ENCODE measurements at places on chromosomes 6 and 20.
A peak's percentile ranks its signal among the peaks of the same experiment; 100 is the strongest.

- no peak for DNase-seq
These were observed 75.5 kb downstream of the NOL4L start for GRCh38 chr20:32509639-32510066.

- DNase-seq = no peak
These were observed 216.4 kb downstream of the C6orf118 start for GRCh38 chr6:165092881-165093595.

DNA sequence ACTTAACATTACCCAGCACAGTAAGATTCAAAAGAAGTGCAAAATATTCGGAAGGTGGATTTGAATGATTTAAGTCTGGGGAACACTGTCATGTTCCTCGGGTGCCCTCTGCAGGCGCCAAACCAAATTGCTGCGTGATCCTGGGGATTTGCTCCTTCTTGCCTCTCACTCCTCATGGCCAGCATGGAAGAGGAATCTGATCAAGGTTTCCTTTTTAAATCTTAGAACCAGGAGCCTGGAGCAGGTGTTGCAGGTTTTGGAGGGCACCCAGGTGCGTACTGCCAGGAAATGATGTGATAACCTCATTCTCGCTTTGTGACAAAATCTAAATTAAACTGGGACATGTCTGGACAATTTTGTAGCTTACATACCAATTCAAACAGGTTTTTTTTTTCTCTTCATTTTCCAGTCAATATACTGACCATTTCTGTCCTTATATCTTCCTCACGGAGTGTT lies 8.1 kb upstream of the PFDN4 start:
- DNase-seq = peak; percentile 21

- no peak for DNase-seq
These were observed 6.0 kb downstream of the PPIL6 start for GRCh38 chr6:109434456-109434855.

DNA sequence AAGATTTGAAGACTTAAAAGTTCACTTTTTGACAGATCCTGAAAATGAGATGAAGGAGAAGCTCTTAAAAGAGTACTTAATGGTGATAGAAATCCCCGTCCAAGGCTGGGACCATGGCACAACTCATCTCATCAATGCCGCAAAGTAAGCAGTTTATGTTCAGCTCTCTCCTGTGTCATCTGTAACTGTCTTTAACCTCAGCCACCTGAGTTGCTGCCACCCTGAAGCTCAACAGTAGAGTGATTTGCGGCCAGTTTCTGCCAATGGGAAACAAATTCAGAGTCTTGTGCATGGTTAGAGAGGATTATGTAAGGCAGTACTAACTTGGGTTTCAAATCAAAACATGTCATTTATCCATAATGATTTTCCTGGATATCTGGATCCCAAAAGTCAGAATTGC lies 10.1 kb downstream of the TNFAIP3 start:
- DNase-seq = no peak

- no peak for DNase-seq
These were observed 33.6 kb upstream of the SENP6 start for GRCh38 chr6:75568100-75568499.

DNA sequence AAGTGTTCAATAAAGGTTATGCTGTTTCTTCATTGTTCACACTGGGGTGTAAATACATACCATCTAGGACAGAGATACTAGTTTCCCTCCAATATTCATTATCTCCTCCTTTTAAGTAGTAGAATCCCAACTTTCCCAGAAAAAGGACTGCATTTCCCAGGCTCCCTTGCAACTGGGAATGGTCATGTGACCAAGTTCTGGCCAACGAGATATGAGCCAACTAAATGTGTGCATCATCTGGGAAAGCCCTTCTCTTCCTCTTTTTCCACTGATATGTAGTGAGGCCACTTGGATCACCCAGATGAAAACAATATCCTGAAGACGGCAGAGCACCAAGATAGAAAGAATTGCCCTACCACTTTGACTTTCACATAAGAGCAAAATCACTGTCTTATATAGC lies 97.9 kb upstream of the PTPRT start:
- DNase-seq = no peak

DNA sequence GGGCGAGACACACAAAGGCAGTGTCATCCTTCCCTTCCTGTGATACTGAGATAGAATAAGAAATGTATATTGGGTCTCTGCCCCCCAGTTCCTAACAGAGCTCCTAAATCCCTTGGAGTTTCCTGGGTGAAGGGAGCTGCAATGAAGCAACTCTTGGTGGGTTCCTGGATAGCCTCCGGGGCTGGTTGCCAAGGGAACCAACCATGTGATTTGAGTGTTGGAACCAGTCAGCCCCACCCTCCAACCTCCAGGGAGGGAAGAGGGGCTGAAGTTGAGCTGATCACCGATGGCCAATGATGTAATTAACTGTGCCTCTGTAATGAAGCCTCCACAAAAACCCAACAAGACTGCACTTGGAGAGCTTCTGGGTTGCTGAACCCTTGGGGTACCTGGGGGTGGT lies 116.6 kb downstream of the SLC22A3 start:
- DNase-seq = no peak

DNA sequence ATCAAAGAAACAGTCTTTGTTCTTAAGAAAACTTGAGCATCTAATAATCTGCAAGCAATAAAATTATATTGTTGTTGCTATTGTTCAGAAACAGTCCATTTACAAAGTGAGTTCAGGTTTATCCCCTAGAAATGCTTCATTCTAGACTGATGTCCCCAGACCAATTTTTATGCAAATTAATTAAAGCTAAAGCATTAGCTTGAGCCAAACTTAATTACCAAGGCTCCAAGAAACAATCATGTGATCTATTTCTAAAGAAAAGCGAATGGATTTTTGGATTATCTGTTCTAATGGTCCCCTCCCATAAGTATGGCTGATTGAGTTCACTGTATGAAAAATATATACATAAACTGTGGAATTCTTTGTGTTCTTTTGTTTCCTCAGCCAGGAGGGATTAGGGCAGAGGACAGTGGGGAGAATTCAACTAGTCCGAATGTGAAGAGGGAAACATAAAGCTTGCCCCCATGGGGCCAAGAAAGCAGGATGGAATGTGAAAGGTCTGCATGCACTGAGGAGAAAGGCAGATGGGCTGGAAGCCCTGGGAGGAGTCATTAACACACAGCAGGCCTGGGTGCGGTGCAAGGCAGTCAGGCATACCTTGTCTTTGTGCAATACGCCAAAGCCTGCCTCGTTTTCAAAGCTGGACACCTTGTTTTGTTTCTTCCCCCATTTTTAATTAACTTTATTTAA lies 597.1 kb downstream of the KIF16B start:
- no peak for DNase-seq

DNA sequence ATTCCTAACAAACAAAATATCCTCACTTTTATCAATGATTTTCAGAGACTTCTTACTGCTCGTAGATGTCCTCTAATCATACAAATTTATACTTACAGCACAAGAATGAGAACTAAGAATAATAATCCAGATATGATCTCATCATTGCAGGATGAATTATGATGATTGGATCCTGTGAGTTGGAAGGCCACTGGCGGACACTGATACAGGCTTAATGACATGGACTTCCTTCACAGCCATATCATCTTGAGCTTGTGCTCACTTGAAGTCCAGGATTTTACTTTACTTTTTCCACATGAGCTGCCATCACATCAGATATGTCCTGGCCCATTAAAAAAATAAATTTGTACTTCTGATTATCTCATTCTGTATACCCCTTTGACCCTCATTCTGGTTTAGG lies 94.3 kb downstream of the NKAIN2 start:
- DNase-seq = no peak

Data from COR-L47 (cell line).